Activated CD4-positive, alpha-beta T cell treated with anti-CD3 and anti-CD28 coated beads, Interleukin-2, amount 10 ng/mL, durations not matched to agents 7 days and 5 days (primary cell): ENCODE measurements at places on chromosomes 7 and 10. TPM values are rescaled to one million over a fixed set of nuclear protein-coding genes. Genes with fewer than 3 reads are reported as not detected.

PWWP2B gene
- 9.3 TPM for total RNA-seq

CH25H gene
- not detected for total RNA-seq

MYOZ1 gene
- not detected for total RNA-seq

APBB1IP gene
- total RNA-seq: 78.4 TPM

FAM25G gene
- total RNA-seq: not detected

LIPF gene
- total RNA-seq: not detected

GIMAP7 gene
- total RNA-seq: 244 TPM

GPNMB gene
- total RNA-seq: not detected

LIPJ gene
- total RNA-seq: not detected

SFRP4 gene
- not detected for total RNA-seq

EIF4H gene
- total RNA-seq: 240 TPM

HMX2 gene
- total RNA-seq: not detected

DDC gene
- total RNA-seq: not detected

LRGUK gene
- total RNA-seq: 0.25 TPM

UNCX gene
- total RNA-seq: not detected

CLRN3 gene
- not detected for total RNA-seq

AKR1C1 gene
- total RNA-seq: 1.1 TPM

ADAMTS14 gene
- total RNA-seq: not detected

ELN gene
- total RNA-seq: not detected

MALRD1 gene
- total RNA-seq: not detected

VWDE gene
- total RNA-seq: 3.5 TPM

DNMBP gene
- total RNA-seq: 2.9 TPM

EIF5AL1 gene
- total RNA-seq: 0.37 TPM
